ENCODE measurements at places on chromosomes 2 and 18.
A peak's percentile ranks its signal among the peaks of the same experiment; 100 is the strongest.

DNA sequence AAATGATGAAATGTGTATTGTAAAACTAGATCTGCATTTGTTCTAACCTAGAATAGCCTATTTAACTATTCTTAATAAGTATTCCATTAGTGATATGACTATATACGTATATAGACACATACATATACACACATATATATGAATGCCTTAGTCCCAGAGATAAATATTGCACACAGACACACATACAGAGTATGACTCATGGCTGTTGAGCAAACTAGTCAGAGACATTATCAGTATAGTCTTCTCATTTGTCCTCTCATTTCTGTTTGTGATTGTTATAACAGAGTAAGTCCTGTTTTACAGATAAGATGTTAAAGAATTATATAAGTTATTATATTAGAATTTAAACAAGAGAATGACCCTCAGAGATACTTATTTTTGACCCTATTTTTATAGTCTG, 202.5 kb downstream of the CCDC102B start:
- no peak overlapping the region for H3K4me3 ChIP-seq
- H3K4me1 ChIP-seq: no peaks in the 10 kb centered on the region
- DNase-seq: peak; percentile 1
- H3K36me3 ChIP-seq: no peaks in the 10 kb centered on the region
- no peak overlapping the region for H3K27ac ChIP-seq

GRCh38 chr2:237639052-237639835, 11.9 kb downstream of the LRRFIP1 start:
- DNase-seq: no peak
- peaks cover 4% of the 10 kb centered on the region for H3K4me1 ChIP-seq
- peaks cover 4% of the 10 kb centered on the region for H3K36me3 ChIP-seq
- H3K27ac ChIP-seq: no peak overlapping the region

- no peak overlapping the region for H3K27ac ChIP-seq
- H3K4me1 ChIP-seq: no peaks in the 10 kb centered on the region
- H3K36me3 ChIP-seq: peaks cover 7% of the 10 kb centered on the region
Measured at GRCh38 chr2:128196471-128196931, 105.5 kb downstream of the UGGT1 start.

GRCh38 chr18:68418881-68419280, 296.0 kb downstream of the TMX3 start:
- H3K4me3 ChIP-seq: no peak overlapping the region
- no peaks in the 10 kb centered on the region for H3K27me3 ChIP-seq
- H3K36me3 ChIP-seq: no peaks in the 10 kb centered on the region

DNA sequence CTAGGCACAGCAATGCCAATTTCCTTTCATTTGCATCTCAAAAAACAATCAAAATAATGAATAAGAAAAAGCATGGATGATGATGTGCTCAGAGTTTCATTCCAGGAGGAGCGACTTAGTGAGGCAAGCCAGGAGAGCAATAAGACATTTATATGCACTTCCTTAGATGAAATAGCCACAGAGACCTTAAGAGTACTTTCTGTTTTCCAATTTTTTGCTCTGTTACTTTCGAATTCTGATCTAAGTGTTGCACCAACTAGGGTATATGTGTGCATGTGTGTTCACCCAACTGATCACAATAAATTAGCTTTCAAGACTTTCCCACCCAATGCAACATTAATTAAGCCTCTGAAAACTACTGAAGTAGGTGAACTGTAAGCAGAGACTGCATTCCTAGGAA, 709 bp downstream of the RAB27B start:
- H3K36me3 ChIP-seq: no peaks in the 10 kb centered on the region
- no peak overlapping the region for H3K27ac ChIP-seq
- H3K27me3 ChIP-seq: no peaks in the 10 kb centered on the region
- DNase-seq: no peak
- H3K4me3 ChIP-seq: no peak overlapping the region

DNA sequence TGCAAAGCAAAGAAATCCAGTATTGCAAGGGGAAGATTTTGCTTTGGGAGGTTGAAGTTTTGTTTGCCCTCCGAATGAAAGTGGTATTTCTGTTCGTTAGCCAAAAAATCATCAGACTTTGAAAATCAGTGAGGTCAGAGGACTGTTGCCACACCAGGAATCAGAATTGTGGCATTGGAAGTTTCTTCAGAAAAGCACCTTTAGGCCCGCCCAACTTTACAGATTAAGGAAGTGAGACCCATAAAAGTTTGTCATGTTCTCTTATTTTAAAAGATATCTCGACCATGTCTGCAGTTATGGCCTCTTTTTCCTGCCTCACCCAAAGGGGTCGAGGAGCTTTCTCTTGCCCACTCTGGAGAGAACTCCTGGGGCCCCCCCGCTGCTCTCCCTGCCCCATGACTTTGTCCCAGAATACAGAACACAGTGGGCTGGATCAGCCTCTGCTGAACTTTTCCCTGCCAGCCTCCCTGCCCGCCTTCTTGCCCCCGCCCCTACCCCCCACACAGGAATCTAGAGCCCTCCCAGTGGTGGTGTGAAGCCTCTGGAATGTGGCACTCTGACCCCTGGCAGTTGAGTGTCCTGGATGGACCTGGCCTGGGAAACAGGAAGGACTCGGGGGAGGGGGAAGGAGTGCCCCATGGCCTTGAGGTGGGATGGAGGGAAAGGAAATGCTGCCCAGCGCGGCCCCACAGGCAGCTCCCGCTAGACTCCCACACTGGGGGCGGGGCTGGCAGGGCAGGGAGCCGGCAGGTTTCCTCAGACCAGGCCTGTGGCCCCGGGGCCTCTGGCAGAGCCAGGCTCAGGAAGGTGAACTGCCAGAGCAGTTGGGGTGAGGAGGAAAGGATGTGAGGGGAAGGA, 25.3 kb downstream of the CRIM1 start:
- peak overlapping the region; percentile 21 for H3K27ac ChIP-seq
- no peak overlapping the region for H3K4me3 ChIP-seq
- H3K4me1 ChIP-seq: peaks cover 22% of the 10 kb centered on the region
- peaks cover 12% of the 10 kb centered on the region for H3K36me3 ChIP-seq
- no peak for DNase-seq

DNA sequence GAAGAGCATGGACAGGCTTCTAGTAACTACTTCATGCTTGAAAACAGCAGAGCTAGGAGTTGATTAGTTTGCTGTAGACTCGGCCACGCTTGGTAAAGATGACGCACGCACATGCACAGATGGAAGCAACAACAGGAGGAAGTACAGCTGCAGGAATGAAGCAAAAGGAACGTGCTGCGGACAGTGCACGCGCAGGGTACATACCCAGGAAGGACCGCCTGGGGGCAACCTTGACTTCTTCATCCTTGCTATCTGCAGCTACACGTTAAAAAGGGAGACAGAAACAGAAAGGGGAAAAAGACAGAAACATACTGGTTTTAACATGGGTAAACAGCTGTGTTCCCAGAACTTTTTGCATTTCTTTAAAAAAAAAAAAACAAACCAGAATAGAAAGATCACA, 17.7 kb downstream of the SLC66A2 start:
- no peak overlapping the region for H3K27ac ChIP-seq
- peaks cover 2% of the 10 kb centered on the region for H3K36me3 ChIP-seq
- peak; percentile 89 for DNase-seq
- no peak overlapping the region for H3K4me3 ChIP-seq
- H3K4me1 ChIP-seq: no peaks in the 10 kb centered on the region

DNA sequence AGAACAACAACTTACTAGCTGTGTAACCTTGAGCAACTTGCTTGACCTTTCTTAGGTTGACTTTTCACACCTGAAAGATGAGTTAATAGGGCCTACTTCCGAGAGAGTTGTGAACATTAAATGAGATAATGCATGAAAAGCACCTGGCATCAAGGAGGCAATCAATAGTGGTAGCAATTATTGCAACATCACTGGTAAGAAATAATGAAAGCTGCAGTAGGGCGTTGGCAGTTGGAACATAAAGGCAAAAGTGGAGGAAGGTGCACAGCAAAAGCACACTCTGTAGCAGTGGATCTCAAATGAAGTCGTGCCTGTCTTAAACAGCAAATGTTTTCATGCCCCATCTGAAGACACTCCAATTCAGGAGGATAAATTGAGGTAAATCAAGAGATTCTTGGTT, 178.9 kb upstream of the VRK2 start:
- H3K4me3 ChIP-seq: no peak overlapping the region
- no peaks in the 10 kb centered on the region for H3K4me1 ChIP-seq
- H3K27me3 ChIP-seq: no peaks in the 10 kb centered on the region
- H3K27ac ChIP-seq: no peak overlapping the region
- no peaks in the 10 kb centered on the region for H3K36me3 ChIP-seq

DNA sequence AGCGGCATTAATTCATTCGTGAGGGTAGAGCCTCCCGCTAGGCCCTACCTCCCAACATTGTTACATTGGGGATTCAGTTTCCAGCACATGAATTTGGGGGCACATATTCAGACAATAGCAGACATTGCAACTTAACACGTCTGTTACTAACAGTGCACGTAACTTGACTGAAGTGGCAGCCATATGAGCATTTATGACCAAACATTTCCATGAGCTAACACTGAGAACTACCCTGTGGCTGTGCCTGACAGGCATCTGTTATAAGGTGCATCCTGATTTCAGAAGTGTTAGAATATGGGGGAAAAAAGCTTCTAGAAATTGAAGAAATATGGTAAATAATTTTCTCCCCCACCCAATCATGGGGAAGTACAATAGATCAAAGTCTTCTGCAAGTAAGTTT, 24.5 kb downstream of the MALT1 start:
- H3K27ac ChIP-seq: no peak overlapping the region
- no peaks in the 10 kb centered on the region for H3K4me1 ChIP-seq
- H3K4me3 ChIP-seq: no peak overlapping the region
- peaks cover 24% of the 10 kb centered on the region for H3K36me3 ChIP-seq

DNA sequence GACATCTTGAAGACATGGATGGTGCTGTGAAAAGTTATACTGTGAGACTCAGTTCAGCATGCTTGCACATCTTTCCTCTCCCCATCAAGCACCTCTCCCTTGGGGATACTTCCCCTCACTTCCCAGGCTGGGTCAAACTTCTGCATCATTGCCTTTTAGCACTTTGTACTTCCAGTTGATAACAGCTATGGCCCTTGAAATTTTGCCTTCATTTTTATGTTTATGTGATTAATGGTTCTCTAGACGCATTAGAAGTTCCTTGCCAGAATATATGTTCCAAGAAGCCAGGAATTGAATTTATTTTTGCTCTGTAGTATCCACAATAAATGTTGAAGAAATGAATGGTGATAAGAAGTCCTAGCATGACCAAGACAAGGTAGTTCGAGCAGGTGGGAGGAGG, 120.9 kb upstream of the ST6GAL2 start:
- H3K27ac ChIP-seq: no peak overlapping the region
- H3K36me3 ChIP-seq: no peaks in the 10 kb centered on the region
- DNase-seq: no peak
- no peak overlapping the region for H3K4me3 ChIP-seq
- no peaks in the 10 kb centered on the region for H3K4me1 ChIP-seq
- H3K27me3 ChIP-seq: no peaks in the 10 kb centered on the region

- H3K4me1 ChIP-seq: no peaks in the 10 kb centered on the region
- H3K27ac ChIP-seq: no peak overlapping the region
- no peaks in the 10 kb centered on the region for H3K27me3 ChIP-seq
- no peak for DNase-seq
- H3K4me3 ChIP-seq: no peak overlapping the region
Measured at GRCh38 chr2:210440206-210440605, 36.4 kb downstream of the LANCL1 start.

- H3K27ac ChIP-seq: peak overlapping the region; percentile 99
- DNase-seq: peak; percentile 37
- peak overlapping the region; percentile 97 for H3K4me3 ChIP-seq
- H3K4me1 ChIP-seq: peaks cover 3% of the 10 kb centered on the region
- H3K27me3 ChIP-seq: no peaks in the 10 kb centered on the region
Measured at GRCh38 chr2:38602136-38602731, 494 bp downstream of the HNRNPLL start.

DNA sequence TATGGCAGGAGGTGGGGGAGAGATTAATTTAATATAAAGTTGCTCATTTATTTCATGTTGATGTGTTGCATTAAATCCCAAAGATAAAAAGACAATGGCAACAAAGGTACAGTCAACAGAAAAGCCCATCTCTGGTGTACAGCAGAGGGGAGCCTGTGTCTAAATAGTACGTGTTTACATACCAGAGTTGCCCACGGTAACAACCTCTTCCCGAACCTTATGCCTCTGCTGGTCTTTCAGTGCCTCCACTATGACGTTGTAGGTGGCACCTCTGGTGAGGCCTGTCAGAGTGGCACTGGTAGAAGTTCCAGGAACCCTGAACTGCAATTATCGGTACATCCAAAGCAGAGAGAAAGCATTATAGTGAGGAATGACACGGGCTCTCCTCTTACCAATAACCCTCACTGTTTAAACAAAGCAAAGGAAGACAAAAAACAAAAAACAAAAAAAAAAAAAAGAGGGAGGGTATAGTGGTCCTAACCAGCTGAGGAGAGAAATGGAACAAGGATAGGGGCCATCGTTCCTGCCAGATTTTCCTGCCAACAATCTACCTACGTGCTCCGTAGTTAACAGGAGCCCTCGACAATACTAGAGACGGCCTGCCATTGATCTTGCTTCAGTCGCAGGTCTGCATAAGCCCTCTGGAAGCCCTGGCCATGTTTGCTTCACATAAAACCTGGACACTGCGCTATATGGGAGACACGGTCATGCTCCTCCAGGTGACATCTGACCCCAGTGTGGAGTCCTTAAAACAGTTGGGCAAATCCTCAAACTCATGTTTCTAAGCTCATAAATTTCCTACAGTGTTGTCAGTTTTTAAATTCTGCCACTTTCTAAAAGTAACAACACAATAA, 58.5 kb downstream of the ATIC start:
- no peak for DNase-seq
- no peak overlapping the region for H3K4me3 ChIP-seq
- peaks cover 37% of the 10 kb centered on the region for H3K36me3 ChIP-seq
- H3K4me1 ChIP-seq: no peaks in the 10 kb centered on the region

DNA sequence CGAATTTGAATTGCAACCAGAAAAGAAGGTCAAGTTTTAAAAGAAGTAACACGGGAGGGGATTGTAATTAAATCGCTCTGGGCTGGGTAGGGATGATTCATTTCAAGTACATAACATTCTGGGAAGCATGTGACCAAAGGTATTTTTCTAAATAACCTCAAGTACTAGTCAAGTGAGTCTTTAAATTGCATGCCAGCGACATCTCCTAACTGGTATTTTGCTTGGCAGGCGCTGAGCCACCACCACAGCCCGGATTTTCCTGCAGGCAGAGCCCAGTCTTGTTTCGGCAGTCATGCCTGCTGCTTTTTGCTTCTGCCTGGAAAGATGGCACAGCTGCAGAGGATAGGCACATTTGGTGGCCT, 33.7 kb upstream of the NPAS2 start:
- no peaks in the 10 kb centered on the region for H3K27me3 ChIP-seq
- no peak overlapping the region for H3K4me3 ChIP-seq
- H3K4me1 ChIP-seq: no peaks in the 10 kb centered on the region

DNA sequence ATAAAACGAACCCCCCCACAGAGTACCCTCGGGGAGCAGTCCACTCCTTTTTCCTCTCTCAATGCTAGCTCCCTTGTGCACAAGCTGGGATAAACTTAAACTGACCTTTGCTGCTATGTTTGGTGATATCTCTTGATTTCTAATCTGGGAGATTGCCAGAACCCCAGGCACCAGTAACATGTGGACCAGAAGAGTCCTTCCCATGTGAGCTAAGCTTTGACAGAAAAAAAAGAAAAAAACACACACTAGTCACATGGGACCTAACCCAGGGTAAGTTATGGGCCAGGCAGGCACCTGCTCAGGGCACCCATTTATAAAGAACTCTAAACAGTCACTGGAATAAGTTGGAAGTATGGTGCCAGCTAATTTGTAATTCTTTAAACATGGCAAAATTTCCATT, 242.6 kb downstream of the EN1 start:
- no peaks in the 10 kb centered on the region for H3K4me1 ChIP-seq
- DNase-seq: no peak
- H3K27me3 ChIP-seq: no peaks in the 10 kb centered on the region
- H3K4me3 ChIP-seq: no peak overlapping the region
- no peak overlapping the region for H3K27ac ChIP-seq
- no peaks in the 10 kb centered on the region for H3K36me3 ChIP-seq

- no peak overlapping the region for H3K4me3 ChIP-seq
- H3K4me1 ChIP-seq: peaks cover 21% of the 10 kb centered on the region
- no peaks in the 10 kb centered on the region for H3K36me3 ChIP-seq
- no peaks in the 10 kb centered on the region for H3K27me3 ChIP-seq
- peak overlapping the region; percentile 3 for H3K27ac ChIP-seq
Measured at GRCh38 chr2:42879121-42879705, 86.8 kb upstream of the HAAO start.
